NCI-H187 treated with DMSO at 0.1 percent for 48 hours (cell line): ENCODE measurements at places on chromosomes 11 and 22.

- no peak for DNase-seq
These were observed 6.9 kb downstream of the FAM168A start for GRCh38 chr11:73590991-73591390.

- no peak for DNase-seq
These were observed 1.5 kb downstream of the APOL6 start for GRCh38 chr22:35649636-35650250.

GRCh38 chr11:38791346-38791961 is 2193.4 kb upstream of the RAG2 start:
- DNase-seq: peak; percentile 10

- DNase-seq: no peak
These were observed 30.8 kb upstream of the POU2AF1 start for GRCh38 chr11:111409915-111410314.

- DNase-seq: no peak
These were observed 31.1 kb downstream of the TSPAN4 start for GRCh38 chr11:873706-874105.

DNA sequence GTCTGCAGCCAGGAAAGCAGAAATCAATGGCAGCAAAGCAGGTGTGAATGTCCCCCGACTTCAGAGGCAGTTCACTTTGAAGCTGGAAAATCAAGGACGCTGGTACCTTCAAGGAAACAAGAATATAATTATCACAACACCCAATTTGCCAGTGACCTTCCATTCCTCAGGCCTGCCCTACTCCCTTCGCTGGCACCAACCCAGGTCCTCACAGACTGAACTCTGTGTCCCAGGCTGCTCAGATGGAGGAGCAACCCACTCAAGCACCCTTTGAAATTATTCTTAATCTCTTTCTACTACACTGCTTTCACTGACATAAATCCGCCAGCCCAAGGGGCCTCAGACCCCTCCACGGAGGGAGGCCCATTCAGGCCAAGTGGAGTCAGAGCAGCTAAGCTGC is 64.7 kb upstream of the WT1 start:
- no peak for DNase-seq

DNA sequence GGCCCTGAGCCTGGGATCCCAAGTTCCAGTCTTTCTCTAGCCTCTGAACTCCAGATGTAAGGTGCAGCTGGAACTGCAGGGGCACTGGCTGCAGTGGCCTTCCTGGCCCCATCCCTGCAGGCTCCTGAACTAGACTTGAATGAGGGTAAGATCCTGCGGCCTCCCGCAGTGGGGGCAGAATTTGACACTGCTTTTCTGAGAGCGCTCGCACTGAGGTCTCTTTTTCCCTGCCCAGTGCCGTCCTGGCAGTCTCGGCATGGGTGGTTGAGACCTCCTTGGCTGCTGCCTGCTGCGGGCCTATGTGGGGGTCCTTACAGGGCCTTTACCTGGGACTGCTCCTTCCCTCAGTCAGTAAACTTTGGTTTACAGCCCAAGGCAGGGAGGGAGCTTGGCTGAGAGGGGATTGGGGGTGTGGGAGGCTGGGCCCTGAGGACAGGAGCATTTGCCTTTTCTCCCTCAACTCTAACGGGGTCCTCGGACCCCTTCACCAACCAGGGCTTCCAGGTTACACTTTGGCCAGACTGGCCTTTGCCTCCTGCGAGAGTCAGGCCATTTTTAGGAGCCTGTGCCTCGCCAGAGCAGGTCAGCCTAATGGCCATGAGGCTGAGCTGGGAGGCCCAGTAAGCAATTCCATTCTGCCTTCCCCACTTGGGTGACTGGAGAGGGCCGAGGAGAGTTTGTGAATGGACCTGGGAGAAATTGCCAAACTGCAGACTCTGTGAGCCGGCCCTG is 35.4 kb downstream of the FAM83F start:
- no peak for DNase-seq

DNA sequence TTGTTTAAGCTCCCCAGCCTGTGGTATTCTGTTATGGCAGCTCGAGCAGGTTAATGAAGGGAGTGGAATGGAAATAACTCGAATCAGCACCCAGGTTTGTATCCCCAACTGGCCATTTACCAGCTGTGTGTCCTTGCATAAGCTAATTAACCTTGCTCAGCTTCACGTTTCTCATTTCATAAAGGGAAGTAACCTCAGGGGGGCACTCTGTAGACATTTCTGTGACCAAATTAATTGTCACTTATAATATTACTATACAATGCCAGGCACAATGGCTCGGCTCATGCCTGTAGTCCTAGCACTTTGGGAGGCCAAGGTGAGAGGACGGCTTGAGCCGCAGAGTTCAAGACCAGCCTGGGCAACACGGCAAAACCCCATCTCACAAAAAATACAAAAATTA is 13.8 kb downstream of the ADA2 start:
- DNase-seq: no peak

DNA sequence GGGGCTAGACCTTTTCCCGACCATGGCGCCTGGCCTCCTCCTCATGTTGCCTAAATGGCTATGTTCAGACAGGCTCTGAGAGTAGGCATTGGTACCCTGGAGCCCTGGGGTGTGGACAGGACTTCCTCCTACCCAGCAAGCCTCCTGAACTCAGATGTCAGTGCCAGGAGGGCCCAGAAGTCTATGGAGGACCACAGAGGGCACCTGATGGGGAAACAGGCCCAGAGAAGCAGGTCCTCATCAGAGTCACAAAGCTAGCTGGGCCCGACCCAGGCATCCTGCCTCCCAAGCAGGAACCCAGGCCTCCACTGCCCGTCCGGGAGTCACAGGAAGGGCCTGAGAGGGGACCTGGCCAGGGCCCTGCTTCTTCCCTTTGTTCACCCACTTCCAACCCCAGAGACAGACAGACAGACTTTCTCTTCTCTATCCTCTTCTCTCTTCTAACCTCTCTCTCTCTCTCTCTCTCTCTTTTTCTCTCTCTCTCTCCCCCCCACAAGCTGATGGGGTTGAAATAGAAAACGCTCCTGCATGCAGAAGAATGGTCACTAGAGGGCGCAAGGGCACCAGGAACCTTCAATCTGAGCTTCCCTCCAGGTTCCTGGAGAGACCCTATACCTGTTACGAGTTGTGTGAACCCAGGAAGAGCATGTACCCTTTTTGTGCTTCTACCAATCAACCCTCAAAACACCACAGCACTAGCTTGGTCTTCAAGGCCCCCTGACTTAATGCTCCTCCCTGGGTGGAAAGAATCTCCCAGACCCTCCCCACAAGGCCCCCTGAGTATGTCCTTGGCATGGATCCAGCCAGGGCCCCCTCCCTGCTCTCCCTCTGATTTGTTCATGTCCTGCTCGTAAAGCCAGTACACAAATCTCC is 27.1 kb downstream of the ARAP1 start:
- DNase-seq: no peak

- DNase-seq: no peak
These were observed 31.2 kb downstream of the RBFOX2 start for GRCh38 chr22:35997438-35997837.

DNA sequence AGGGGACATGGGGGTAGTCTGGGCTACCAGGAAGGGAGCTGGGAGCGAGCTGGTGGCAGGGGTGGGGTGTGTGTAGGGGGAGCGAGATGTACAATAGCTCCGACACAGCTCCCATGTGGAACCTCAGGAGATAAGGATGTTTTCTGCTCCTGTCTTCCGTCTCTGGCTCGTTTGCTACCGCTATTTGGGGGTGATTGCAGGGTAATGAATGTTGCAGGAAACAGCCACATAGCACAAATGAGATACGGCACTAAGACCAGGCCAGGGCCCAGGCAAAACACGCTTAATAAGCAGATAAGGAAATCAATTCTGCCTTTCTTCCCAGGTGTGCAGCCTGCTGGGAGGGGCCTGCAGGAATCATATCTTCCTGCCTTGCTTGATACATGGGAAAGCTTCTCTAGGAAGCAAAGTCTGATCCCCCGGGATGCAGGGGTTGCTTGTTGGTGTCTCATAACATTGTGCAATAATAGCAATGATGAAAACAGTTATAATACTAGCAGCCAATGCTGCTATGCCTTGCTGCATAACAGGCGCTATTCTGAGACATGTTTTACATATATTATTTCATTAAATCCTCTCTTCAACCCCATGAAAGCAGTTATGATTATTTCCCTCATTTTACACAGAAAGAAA is 158.7 kb downstream of the ST3GAL4 start:
- no peak for DNase-seq

DNA sequence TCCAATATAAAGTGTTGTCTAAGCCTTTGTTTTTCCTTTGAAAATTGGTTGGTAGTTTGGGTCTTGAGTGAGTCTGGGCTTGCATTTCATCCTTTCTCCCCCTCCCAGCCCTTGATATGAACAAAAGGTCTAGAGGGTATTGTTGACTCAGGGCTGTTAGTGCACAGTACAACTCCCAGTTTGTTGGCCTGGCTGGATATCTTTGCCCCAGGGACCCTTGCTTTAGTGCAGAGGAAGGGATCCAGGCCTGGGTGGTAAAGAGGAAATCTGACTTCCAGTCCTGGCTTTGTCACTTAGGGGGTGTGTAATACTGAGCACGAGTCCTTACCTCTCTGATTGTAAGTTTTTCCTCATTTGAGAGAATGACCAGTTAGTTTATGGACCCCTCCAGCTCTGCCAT is 330.4 kb downstream of the TMEM135 start:
- DNase-seq: no peak

- DNase-seq: no peak
These were observed 5.4 kb downstream of the GRK2 start for GRCh38 chr11:67271541-67272284.

- DNase-seq: no peak
These were observed 97.0 kb downstream of the TP53I11 start for GRCh38 chr11:44853666-44854065.

GRCh38 chr22:45330548-45330947 is 20.8 kb downstream of the FAM118A start:
- no peak for DNase-seq

GRCh38 chr11:76205252-76206076 is 838 bp downstream of the WNT11 start:
- DNase-seq: no peak

- no peak for DNase-seq
These were observed 105.2 kb downstream of the NAV2 start for GRCh38 chr11:19817870-19818269.
